Fibroblast of lung (primary cell): ENCODE measurements at places on chromosomes 13 and 19.

GRCh38 chr19:41552558-41552957 lies 23.4 kb upstream of the CEACAM21 start:
- DNase-seq = no peak

- DNase-seq = no peak
Measured at GRCh38 chr19:6528544-6529121, 2.2 kb upstream of the TNFSF9 start.

- no peak for DNase-seq
Measured at GRCh38 chr13:22744688-22745452, 435.9 kb upstream of the SGCG start.

DNA sequence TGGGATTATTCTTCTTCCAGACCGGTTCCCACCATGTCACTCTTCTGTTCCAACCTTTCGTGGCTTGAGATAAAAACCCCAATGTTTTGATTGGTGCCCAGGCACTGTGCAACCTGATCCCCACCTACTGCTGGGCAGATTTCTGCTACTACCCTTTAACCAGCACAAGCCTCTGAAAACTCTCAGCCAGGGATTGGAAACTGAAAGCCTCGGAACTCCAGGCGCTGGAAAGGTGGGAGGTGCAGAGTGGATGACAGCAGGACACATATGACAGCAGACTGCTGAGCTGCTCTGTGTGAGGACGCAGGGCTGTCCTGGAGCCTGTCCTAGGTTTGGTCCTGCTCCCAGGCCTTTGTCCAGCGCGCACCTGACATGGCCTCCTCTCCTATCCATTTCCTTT lies 68.5 kb upstream of the GTF3A start:
- no peak for DNase-seq

DNA sequence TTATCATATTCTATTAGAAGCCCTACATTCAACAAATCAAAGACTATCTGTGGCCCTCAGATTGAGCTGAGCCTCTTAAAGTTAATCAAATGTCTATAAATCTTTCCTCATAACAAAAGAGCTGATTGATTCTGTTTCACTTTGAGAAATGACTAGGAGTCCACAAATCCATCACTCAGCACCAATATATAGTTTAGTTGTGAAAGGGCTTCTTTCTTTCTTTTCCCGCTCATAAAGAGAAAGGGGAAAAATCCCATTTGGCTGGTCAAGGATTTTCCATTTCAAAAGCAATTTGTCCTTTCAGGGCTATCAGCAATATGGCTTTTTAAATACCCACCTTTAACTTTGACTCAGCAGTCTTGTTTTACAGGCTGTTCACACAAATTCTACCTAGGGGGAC lies 408.5 kb upstream of the PCDH20 start:
- no peak for DNase-seq

DNA sequence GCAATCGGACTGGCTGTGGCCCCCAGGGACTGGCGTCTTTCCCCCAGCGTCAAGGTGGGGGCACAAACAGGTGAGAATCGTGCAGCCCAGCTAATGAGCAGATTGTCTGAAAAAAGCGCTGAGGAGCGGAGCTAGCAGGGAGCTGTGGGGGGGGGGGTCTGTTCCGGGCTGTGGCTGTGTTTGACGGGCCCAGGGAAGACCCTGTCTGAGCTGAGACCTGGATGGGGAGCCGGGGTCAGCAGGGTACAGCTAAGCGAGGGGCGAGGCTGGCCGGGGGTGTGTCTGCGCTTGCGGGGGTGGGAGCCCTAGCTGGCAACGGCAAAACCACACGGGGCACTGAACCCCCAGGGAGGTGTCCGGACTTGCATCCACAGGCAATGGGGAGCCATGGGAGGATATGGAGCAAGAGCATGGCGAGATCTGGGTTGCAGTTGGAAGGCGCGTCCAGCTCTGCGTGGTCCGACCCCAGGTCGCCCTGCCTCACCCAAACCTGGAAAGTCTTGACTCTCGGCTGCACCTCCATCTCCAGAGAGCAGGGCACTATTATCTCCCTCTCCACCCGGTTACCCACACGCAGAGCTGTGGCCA lies 4.6 kb downstream of the LINGO3 start:
- no peak for DNase-seq

DNA sequence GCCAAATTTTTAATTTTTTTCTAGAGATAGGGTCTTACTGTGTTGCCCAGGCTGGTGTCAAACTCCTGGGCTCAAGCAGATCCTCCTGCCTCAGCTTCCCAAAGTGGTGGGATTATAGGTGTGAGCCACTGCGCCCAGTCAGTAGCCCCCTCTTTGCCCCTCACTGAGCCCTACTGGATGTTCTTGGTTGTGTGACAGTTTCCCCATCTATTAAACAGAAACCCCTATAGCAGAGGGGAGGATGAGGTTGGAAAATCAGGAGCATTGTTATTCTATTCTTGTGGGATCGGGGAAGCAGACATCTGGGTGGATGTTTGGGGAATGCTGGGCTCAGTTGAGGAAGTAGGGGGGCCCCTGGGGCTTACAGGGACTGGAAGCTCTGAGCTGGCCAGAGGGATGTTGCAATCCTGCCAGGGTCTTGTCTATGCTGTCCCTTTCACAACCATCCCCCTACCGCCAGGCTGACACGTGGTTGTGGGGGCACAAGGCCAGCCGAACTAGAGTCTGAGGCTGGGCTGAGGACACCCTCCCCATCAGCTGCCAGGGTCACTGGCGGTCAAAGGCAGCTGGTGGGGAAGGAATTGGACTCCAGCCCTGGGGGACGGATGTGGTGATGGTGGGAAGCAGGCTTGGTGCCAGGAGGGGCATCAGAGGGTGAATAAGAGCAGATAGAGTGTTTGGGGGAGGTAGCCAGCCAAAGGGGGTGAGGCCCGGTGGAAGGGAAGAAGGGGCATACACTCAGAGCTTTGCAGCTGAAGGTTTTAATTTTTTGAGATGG lies 10.9 kb downstream of the APOC1 start:
- peak; percentile 91 for DNase-seq

DNA sequence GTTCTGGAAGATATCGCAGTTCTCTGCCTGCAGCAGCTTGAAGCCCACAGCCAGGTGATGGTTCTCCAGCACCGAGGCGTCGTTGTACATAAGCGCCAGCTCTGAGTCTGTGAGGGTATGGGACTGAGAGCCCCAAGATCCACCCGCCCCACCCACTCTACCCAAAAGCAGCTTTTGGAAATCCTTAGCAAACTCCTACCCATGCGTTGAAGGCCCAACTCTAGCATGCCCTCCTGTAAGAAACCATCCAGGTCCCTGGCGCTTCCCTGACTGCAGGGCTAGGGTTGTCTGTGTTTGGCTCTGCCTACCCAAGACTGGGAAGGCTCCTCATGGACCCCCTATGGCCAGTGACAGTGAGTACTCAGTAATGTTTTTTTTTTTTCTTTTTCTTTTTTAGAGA lies 9.4 kb downstream of the PDE4C start:
- DNase-seq = no peak

GRCh38 chr19:41944336-41944735 lies 14.8 kb downstream of the RABAC1 start:
- no peak for DNase-seq

DNA sequence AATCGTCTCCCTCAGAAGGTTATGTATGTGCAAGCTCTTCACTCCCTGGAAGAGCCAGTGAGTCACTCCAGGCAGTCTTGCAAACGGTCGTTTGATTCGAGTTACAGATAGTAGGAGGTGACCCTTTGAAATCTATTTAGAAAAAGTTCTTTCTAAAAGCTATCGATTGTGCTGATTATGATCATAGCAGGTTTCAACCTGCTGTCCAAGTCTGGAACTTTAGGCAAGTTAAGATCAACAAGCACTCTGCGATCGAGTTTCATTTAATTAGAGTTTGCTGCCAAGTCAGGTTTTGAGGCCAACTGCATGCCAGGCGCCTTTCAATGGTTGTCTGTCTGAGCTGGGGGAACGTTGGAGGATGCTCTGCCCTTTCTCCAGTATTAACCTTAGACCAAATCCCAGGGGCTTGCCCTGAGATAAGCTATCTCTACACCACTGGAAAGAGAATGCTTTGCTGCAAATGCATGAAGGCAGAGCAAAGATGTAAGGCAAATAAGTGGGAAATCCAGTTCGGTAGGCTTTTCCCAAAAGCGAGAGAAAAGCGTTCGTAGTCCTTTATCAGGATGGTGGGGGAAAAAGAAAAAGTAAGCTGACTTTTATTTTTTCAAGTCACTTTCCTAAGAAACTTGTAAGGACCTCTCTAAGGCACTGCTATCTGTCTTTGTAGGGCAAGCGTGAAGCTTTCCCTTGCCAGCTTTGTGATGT lies 287.5 kb downstream of the ATP8A2 start:
- DNase-seq = peak; percentile 16

DNA sequence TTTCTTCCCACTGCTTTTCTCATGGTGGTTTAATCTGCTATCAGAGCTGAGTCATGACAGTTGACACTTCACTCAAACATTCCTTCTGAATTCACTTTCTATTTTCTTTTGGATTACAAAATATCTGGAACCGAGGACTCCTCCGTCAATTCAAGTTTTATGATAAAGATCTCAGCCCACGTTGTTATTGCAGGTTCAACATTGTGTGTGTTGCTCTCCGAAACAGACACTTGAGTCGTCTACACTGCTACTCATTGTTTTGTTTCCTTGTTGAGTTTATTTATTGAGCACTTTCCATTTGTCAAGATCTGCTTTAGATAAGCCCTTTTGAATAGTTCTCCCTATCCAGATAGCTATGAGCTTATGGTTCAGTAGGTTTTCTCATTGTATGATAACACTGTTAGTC lies 636.1 kb upstream of the GPC6 start:
- peak; percentile 20 for DNase-seq

- no peak for DNase-seq
Measured at GRCh38 chr13:73800011-73800410, 334.2 kb downstream of the KLF12 start.

- DNase-seq = no peak
Measured at GRCh38 chr13:77456271-77456670, 79.2 kb upstream of the SCEL start.
